Activated T-helper 17 cell treated with anti-CD3 and anti-CD28 coated beads, Interleukin-2, amount 50 U/mL, for 72 hours (primary cell): ENCODE measurements at places on chromosomes 2 and 18.

- ATAC-seq = no peak
Measured at GRCh38 chr2:65121-65520, 18.8 kb upstream of the FAM110C start.

GRCh38 chr18:30705943-30706342 lies 336.6 kb downstream of the DSC3 start:
- ATAC-seq = no peak

DNA sequence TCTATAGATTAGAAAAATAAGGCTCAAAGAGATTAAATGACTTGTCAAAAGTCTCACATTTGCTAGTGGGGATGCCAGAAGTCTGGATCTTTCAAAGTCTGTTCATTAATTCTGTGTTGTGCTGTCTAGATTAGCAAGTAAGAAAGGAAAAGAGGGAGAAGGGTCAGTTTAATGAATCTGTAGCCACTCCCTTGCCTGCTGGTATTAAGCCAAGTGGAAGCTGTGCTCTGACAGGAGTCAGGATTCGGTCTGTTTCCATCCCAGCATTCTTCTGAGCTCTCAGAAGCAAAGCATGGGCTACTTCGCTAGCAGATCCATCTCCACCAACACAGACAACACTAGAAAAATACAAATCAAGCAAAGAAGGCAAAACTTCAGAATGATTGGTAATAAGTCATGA lies 98.5 kb downstream of the CERKL start:
- no peak for ATAC-seq

- ATAC-seq = no peak
Measured at GRCh38 chr2:212416086-212416485, 122.5 kb downstream of the ERBB4 start.

DNA sequence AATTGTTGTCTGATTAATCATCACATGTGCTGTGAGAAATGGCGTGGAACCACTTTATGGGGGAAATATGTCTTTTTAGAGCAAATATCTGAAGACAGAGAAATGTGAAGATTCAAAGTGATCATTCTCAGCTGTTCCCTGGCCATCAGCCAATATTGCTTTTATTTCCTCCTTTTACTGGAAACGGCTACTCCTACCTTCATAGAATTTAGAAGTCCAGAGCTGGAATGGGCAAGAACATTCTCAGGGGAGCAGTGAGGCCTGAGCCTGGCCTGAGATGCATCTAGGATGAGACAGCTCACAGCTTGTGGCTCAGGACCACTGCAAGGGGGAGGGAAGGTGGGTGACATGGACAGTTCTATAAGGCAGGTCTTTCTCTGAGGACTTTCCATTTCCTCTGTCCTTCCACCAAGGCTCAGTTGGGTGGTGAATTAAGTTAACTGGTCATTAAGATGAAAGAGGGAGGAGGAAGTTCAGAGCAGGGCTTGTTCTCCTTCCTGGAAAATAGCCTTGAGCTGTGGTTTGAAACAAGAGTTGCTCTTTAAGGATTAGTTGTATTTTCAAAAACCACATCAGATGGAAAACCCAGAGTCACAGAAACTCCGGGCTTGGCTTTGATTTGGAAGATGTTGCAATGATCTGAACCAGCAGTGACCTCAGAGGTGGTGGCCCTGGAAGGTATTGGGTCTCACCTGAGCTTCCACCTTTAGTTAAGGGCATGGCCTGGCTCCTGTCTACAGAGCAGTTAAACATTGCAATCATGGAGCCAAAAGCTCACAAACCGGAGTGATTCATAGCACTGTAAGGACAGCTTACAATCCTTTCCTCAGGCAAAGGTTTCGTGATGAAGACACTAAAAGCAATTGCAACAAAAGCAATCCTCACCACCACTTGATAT lies 144.3 kb downstream of the VAPA start:
- ATAC-seq = no peak

- ATAC-seq = no peak
Measured at GRCh38 chr2:97653473-97653872, 7.6 kb downstream of the COX5B start.

DNA sequence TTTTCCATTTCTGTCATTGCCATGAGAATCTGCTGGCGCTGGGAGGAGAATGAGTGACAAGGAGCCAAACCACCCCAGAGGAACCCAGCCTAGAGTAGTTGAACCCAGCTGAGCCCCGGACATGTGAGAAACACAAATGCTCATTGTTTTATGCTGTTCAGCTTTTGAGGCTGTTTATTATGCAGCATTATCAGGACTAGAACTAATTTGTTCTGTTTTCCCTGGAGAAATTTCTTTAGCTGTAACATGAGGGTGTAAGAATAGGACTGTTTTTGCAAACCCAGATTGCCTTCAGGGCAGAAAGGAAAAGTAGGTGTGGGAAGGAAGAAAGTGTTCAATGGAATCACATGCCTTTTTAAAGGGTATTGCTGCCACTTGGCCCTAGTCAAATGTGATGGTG lies 28.5 kb upstream of the DOCK10 start:
- ATAC-seq = no peak

- peak; percentile 85 for ATAC-seq
Measured at GRCh38 chr2:173448938-173449471, 94.3 kb downstream of the CDCA7 start.

GRCh38 chr2:162520959-162521358 lies 177.0 kb downstream of the GCA start:
- no peak for ATAC-seq

- no peak for ATAC-seq
Measured at GRCh38 chr2:236976266-236977062, 109.2 kb upstream of the COPS8 start.

- peak; percentile 61 for ATAC-seq
Measured at GRCh38 chr2:151111599-151112278, 149.9 kb downstream of the RBM43 start.

DNA sequence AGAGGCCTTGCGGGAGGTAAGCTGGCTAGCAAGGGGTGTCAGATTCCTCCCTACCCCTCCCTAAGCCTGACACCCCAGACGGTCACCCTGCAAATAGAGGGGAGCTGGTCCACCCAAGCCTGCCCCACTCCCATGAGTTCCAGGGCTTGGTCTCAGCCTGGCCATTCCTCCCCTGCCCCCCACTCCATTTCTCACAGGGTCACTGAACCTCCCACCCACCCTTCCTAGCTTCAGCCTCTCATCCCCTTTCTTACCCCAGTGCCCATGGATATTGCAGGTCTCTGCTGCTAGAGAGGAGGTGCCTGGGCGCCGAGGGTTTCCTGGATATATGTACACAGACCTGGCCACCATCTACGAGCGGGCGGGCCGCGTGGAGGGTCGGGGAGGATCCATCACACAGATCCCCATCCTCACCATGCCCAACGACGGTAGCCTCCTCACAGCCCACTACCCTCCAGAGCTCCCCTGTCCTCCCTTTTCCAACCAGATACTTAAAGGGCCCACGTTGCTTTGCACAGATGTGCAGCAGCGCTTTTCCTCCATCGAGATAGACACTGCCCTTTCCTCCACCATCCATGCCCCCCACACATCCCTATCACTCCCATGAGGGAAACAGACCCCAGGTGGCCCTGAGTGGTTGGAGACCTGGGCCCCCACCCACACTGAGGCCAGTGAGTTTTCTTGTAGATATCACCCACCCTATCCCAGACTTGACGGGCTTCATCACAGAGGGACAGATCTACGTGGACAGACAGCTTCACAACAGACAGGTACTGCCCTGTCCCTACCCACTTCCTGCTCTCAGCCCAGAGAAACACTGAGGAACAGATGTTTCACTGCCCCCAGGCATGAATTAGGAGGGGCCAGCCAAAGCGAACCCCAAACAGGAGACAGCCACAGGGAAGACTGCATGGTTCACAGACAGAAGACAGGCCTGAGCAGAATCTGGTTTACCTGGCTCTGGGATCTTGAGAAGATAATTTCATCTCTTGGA lies 15.2 kb upstream of the ANKRD53 start:
- ATAC-seq = no peak

GRCh38 chr2:8090748-8091700 lies 590.8 kb upstream of the ID2 start:
- peak; percentile 100 for ATAC-seq

GRCh38 chr2:199810422-199811171 lies 40.4 kb downstream of the FTCDNL1 start:
- no peak for ATAC-seq

GRCh38 chr2:64838817-64839216 lies 150.4 kb upstream of the SLC1A4 start:
- ATAC-seq = peak; percentile 76

GRCh38 chr2:55601849-55602248 lies 15.6 kb downstream of the PPP4R3B start:
- ATAC-seq = no peak

DNA sequence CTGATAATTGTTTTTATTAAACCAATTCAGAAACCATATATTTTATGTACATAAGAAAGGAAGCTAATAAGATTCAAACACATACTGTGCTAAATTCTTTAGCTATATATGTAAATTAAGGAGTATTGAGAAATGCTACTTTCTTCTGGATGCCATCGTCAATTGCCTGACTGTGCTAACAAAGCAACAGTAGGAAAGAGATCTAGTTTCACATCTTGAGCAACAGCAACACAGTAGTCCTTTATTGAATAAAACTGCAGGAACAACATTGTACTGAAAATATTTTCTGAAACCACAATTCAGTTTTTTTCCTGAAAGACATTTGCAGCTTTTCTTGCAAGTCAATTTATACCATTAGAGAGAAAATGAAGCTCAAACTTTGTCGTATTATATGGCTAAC lies 1404.9 kb upstream of the SLC39A10 start:
- no peak for ATAC-seq

- no peak for ATAC-seq
Measured at GRCh38 chr18:6543330-6543908, 128.7 kb upstream of the L3MBTL4 start.

DNA sequence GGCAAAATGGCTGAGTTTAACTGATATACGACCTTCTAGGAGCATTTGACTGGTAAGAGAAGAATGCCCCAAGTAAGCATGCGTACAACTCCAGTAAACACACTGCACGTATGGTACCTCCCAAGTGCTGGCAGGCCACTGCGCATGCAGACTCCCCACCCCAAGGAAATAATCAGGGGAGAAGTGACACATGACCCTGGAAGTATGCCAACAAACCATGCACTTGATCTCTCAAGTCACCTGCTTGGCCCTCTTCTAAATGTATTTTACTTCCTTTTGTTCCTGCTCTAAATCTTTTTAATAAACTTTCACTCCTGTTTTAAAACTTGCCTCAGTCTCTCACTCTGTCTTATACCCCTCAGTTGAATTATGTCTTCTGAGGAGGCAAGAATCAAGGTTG lies 129.8 kb upstream of the COL5A2 start:
- ATAC-seq = no peak

DNA sequence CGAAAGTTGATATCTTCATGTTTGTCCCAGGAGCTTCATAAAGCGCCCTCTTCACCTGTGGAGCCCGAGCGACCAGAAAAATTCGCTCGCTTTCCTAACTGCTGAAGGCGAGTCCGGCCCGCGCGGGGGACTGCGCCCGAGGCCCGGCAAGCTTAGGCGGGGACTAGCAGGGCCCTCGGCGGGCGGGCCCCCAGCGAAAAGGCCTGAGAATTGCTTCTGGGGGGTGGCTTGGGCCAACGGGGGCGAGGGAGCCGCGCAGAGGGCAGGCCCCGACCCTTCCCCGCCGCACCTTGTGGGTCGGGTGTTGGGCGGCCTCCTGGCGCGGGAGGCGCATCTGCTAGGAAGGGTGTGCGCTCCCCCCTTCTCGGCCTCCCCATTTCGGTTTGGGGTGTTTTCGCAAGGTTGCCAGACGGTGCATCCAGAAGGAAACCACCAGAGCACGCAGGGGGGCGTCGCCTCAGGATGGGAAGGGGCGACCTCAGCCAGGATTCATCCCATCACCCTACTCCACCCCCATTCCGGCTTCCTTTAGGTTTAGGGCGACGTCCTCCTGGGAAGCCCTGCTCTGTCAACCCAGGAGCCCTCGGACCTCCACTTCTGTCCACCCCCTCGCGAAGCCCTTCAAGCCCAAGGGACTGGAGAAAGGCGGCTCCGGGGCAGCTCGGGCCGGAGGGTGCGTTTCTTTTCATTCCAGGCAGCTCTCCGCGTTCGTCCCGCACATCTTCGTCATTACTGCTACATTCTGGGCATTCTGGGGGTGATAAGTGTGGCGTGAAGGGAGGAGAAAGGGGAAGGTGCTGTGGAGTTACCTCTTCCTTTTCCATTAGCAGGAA lies 9.1 kb downstream of the SP9 start:
- no peak for ATAC-seq

DNA sequence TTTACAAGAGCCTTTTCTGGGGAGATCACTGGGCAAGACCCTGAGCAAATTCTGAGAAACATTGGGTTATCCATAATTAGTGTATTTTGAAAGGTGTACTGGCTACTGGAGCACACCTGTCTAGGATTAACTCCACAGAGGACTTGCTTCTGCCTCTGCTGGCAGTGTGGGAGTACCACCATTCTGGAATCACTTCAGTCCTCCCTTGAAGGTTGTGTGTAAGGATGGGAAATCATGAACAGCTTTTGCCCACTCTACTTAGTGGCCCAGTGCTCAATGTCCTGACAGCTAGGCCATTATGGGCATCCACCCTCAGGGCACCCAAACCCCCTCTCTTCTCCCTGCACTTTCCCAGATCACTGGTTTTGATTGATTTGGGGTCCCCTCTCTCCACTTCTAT lies 8.1 kb upstream of the SANBR start:
- ATAC-seq = no peak

GRCh38 chr18:54209471-54210180 lies 14.8 kb downstream of the MBD2 start:
- peak; percentile 95 for ATAC-seq

DNA sequence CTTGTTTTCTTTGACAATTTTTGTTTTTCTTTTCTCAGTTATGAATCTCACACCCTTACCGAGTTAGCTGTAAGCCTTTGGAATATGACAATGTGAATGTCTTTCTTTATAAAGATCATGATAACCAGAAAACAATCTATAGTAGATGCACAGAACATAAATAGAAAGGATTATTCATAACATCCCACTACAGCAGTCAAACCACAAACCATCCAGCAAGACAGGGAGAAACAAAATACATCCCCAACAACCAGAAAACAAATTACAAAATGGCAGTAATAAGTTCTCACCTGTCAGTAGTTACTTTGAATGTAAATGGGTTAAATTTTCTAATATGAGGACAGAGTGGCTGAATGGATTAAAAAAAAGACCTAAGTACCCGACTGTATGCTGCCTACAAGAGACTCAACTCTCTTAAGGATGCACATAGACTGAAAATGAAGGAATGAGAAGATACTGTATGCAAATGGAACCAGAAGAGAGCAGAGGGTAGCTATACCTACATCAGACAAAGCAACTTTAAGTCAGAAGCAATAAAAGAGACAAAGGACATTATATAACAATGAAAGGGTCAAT lies 124.6 kb downstream of the ZNF532 start:
- peak; percentile 32 for ATAC-seq

GRCh38 chr2:68463287-68463877 lies 3.7 kb downstream of the FBXO48 start:
- no peak for ATAC-seq

GRCh38 chr2:197136452-197136851 lies 174.1 kb downstream of the ANKRD44 start:
- peak; percentile 48 for ATAC-seq
